Ecto neural progenitor cell (in vitro differentiated cells): ENCODE measurements at places on chromosomes 12 and 14.

DNA sequence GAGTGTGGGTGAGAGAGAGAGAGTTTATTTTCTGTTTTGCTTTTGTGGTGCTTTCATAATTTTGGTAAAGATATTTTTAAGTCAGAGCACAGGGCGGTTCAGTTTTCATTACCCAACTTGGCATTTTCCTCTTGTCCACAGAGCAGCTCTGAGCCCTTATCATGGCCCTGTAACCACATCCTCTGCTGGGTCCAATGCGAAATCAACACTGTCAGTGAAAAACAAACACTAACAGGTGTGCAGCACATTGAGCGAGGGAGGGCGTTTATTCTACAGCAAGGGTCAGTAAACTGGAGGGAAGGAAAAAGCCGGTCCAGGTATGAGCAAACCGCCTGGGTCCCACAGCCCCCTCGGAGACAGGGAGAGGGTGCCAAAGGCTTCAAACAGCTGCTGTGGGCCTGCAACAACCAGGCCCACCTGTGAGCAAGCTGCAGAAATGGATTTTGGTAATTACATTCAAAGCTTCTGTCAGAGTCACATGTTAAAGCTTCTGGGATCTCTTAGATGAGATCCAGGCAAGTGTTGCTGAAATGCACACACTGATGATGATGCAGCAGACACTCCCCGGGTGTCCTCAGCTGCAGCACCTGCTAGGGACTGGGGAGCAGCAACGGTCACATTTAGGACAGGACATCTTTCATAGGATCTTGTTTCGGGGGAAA is 132.7 kb upstream of the DYRK2 start:
- DNase-seq, result no peak

DNA sequence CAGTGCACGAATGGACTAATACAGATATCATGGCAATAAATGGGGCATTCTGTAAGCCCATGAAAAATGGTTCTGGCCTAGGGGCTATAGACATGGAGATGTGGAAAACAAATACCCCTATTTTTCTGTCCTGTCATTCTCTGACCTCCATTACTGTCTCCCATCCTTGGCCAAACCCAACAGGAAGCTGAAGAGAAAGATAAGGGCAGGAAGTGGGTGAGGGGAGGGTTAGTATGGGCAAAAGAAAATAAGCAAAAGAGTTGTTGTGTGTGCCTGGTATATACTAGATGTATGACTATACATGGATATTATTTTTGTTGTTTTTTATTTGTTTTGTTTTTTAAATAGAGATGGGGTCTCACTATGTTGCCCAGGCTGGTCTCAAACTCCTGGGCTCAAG is 339.3 kb downstream of the PCNX1 start:
- no peak for DNase-seq

DNA sequence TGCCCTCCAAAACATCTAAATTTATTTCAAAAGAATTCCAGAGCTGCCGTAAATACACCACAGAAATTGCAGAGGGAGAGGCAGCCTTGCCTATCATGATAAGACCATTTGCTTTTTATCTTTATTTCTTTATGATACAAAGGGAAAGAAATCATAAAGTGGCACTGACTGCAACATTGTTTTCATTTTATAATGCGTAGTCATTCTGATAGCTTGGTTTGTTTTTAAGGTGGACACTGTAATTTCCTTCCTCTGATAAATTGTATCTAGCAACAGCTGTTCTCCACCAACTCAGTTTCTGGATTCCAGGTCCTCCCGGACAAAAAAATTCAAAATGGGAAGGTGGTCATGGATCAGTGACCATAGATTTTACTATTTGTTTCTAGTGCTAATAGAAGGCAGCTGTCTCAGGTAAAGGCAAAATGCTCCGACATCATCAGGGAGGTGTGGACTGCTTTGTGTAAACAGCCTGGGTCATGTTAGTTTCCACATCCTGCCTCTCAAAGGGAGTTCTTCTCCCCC is 623 bp upstream of the TSPAN8 start:
- DNase-seq, result no peak

GRCh38 chr14:77579065-77579464 is 37.4 kb downstream of the SPTLC2 start:
- no peak for DNase-seq

DNA sequence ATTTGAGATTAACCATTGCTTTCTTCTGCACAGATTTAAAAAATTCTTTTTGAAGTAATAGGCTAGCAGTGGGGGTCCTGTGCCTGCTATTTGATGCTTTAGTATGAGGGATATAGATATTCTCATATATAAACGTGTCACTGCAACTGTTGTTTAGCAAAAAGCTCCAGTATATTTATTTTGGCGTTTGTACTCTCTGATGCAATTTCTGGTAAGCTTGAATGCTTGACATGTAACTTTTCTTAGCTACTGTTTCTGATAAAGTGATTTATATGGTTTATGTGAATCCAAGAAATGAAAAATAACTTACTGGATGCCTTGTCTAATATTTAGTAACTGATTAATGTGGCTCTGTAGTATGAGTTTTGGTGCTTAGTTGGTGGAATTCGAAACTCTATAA is 77.1 kb downstream of the TTLL5 start:
- no peak for DNase-seq

DNA sequence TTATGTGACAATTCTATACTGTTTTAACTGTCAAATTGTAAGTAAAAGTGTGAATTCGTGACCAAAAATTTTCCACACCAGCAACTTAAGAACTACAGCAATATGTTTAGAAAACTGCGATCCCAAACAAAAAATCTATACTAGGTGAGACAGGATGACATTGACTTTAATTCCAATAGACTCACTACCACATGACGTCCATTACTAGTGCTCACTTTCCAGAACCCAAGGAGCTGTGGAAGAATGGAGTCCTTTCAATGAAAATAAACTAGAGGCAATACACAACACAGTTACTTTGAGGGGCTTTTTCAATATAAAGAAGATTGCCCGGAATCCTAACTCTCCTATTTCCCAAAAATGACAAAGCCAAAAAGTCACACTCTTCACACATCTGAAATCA is 1.4 kb downstream of the EPS8 start:
- no peak for DNase-seq

GRCh38 chr12:79454338-79454843 is 236.4 kb downstream of the PAWR start:
- DNase-seq, result no peak

DNA sequence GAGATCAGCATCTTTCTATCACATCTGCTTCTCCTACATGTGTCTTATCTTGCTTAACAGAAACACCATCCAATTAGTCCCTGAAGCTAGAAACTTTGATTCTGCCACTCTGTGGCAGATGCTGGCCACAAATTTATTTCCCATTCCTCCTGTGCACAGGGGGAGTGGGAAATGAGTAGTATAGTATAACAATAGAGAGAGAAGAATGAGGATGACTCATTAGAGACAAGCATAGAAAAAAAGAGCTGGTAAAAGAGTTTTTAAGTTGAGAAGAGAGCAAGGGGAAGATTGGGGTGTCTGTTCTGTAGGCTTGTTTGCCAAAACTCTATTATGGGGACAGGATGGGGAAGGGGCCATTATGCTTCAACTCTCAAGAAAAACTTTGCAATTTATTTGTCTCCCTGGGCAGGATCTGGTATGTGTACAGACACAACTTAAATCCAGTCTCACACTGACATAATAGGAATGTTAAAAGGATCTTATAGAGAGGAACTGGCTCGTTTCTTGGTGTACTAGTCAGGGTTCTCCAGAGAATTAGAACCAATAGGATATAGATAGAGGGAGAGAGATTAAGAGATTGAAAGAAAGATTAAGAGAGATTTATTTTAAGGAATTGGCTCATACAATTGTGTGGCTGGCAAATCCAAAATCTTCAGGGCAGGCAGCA is 142.6 kb upstream of the CPSF6 start:
- no peak for DNase-seq

- DNase-seq, result no peak
Observed at GRCh38 chr12:72293701-72294100, 21.5 kb downstream of the TRHDE start.

- DNase-seq, result no peak
Observed at GRCh38 chr12:5269846-5270245, 162.1 kb upstream of the NTF3 start.

DNA sequence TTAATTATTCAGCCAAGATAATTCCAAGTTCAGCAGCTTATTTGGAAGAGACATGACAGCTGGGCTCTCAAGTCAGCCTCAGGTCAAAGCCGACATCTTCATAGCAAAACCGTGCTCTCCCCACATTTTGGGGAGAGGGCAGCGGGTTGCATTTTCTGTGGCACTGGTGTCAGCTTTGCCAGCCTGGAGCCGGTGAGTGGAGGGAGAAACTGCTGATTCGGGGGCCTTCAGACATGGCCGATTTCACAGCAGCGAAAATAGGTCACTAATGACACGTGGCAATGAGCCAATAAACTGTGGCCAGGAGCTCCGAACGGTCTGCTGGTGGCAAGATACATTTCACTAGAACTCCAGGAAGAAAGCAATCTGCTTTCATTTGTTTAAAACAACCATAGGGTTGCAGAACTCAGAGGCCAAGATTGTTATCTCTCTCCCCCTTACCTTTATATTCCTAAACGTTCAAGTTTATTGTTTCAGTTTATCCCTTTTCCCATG is 173.2 kb downstream of the CAND1 start:
- DNase-seq, result no peak

- DNase-seq, result no peak
Observed at GRCh38 chr14:44866770-44867169, 95.0 kb downstream of the KLHL28 start.

DNA sequence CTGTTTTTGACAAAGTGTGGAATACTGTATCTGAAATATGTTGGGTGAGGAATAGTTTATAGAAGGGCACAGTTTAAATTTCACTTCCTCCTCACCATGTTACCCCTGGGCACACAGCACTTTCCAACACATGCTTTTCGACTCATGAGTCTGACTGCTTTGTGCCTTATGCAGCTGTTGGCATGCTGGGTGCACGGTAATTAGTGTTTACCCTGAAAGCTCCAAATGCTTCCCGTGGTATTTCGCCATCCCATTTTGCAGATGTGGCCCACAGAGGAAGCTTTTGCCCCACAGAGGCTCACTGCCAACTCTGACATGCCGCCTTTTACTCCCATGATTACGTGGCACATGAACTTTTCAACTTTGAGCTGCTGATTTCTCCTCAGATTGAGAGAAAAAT is 168.6 kb downstream of the PRKCH start:
- DNase-seq, result no peak

DNA sequence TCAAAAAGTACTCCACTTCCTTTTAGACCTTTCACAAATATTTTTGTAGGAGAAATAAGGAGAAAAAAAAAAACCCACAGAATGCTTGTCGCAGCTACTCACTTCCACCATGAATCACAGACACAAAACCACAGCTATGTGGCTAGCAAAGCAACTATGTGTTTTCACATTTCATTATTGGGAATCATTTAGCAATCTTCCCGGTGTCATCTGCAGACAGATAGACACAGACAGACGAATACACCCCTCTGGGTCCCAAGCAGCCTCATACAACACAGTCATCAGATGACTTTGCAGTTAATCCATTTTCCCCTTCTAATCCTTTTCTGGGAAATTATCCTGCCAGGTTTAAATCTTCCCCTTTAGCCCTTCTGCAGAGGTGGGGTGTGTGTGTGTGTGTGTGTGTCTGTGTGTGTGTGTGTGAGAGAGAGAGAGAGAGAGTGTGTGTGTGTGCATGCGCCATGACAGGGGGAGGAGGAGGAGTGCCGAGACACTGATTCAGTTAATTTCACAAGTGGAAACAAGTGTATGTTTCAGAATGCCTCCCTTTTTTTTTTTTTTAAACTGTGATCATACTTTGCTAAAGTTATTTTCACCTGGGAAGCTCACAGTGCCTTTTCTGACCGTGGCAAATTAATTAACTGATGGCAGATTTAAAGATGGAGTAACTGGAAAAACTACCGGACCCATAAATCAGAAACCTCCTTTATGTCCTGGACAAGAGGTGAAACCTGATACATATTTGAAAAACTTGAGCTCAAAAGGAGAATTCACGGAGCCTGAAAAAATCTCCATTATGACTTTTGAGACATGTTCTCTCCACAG is 39.9 kb downstream of the LTBP2 start:
- no peak for DNase-seq

DNA sequence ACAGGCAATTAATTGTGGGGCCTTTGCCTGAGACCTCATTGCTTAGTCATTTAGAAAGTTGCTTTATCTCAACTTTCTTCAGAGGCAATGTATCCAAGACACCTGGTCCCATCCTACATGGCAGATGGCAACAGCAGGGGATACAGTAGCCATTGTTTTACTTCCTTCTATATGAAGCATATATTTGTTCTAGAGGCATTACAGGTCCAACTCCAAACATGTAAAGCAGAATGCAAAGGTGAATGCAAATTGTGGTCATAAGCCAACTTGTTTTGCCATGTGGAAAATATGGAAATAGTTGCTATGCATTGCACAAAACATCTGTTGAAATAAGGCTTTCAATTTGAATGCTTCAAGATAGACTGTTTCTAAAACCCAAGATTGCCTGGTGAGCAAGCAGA is 109.8 kb upstream of the BCAT1 start:
- DNase-seq, result no peak

DNA sequence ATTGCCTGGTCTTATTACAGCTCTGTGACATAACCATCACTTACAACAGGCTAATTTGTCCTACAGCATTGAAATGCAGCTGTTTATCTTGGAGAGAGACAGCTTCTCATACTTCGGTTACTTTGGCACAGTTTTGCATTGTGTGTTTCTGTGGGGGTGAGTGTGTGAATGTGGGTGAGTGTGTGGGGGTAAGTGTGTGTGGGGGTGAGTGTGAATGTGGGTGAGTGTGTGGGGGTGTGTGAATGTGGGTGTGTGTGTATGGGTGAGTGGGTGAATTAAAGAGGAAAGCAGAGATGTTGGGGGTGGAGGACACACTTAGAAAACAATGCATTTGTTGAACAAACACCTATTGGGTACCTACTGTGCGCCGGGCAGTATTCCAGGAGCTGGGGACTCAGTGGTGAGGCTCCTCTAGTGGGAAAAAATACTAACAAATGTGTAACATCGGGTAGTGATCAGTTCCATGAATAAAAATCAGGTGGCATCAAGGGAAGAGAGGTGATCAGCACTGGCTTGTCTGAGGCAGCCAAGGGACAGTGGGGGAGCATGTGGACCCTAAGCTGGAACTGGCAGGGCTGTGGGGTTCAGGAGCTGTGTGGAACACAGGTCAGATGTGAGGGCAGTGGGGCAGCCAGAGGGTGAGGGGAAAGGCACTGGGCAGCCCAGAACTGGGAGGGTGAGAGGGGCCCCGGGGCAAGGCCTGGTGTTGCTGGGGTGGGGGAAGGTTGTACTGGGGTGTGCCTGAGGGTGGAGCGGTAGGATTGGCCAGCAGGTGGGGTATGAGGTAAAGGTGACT is 44.1 kb upstream of the AMN start:
- DNase-seq, result no peak

GRCh38 chr12:19181666-19182426 is 52.3 kb downstream of the PLEKHA5 start:
- no peak for DNase-seq

- DNase-seq, result no peak
Observed at GRCh38 chr12:93011100-93011499, 82.0 kb upstream of the EEA1 start.

GRCh38 chr12:47740606-47741339 is 15.5 kb upstream of the ENDOU start:
- no peak for DNase-seq

- DNase-seq, result no peak
Observed at GRCh38 chr14:91373591-91374254, 43.9 kb downstream of the CCDC88C start.
